ENCODE measurements at places on chromosomes 6 and 20.

DNA sequence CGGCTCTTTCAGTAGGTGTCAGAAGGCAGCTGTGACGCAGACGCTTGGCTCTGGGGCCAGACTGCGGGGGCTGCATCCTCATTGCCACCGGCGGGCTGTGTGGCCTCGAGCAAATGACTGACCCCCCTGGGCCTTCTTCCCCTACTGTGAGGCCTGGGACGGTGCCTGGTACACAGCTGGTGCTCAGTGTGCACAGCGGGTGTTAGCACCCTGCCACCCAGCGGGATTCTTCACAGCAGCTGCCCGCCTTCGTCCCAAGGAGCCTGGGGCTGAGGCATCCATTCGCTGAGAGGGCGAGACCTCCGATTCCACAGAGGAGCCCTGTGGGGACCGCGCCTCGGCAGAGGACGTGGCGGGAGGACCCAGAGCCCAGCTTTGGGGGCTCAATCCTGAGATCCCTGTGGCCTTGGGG is 10.6 kb downstream of the SLCO4A1 start:
- no peak for DNase-seq

- no peak for DNase-seq
Measured at GRCh38 chr6:90893400-90893799, 306.5 kb upstream of the MAP3K7 start.

- no peak for DNase-seq
Measured at GRCh38 chr6:27333642-27334040, 21.6 kb upstream of the POM121L2 start.

GRCh38 chr6:27863962-27864905 is 48.0 kb downstream of the OR2B2 start:
- DNase-seq: no peak

- DNase-seq: no peak
Measured at GRCh38 chr6:89145091-89145955, 532 bp upstream of the PM20D2 start.

DNA sequence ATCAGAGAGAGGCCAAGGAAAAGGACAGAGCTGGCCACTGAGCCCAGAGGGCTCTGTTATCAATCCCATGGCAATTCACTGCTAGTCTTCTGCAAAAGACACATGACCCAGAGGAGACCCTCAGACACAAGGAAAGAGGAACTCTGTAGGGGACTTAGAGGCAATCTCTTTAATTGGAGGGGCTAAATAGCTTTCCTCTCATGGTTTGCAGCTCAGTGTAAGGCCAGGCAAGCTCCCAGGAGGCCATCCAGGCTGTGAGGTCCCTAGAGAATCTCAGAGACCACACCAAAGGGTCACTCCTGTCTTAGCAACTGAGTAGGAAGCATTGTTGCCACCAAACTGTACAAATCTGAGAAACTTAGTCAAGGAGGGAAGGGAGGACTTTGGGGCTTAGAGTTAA is 10.0 kb upstream of the HLA-DOA start:
- no peak for DNase-seq

- no peak for DNase-seq
Measured at GRCh38 chr6:63868351-63868750, 232.7 kb downstream of the PHF3 start.
